ENCODE measurements at places on chromosomes 1 and 21. TPM values are rescaled to one million over a fixed set of nuclear protein-coding genes. Genes with fewer than 3 reads are reported as not detected.
A peak's percentile ranks its signal among the peaks of the same experiment; 100 is the strongest.

- no peak for DNase-seq
- H3K4me1 ChIP-seq = no peaks in the 10 kb centered on the region
- H3K27ac ChIP-seq = no peak overlapping the region
- H3K27me3 ChIP-seq = peaks cover 25% of the 10 kb centered on the region
- no peak overlapping the region for H3K4me3 ChIP-seq
Observed at GRCh38 chr1:166884971-166885370, 8.9 kb upstream of the TADA1 start.

- no peaks in the 10 kb centered on the region for H3K4me1 ChIP-seq
- no peaks in the 10 kb centered on the region for H3K27me3 ChIP-seq
- no peak overlapping the region for H3K27ac ChIP-seq
- no peak overlapping the region for H3K4me3 ChIP-seq
- no peaks in the 10 kb centered on the region for H3K36me3 ChIP-seq
Observed at GRCh38 chr1:184982002-184982954, 8.0 kb upstream of the NIBAN1 start.

PLA2G4A gene
- total RNA-seq = 4.4 TPM

DNA sequence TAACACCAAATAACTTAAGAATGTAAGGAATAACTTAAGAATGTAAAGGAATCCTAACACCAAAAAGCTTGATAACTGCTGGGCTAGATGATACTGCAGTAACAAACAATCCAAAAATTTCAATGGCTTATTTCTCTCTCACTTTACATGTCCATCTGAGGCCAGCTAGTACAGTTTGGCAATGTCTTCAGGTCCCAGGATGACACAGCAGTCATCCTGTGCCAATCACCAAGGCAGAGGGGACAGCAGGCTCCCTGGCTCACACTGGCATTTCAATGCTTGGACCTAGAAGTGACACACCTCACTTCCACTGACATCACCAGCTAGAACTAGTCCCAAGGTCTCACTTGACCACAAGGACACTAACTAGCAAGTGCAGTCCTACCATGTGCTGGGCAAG is 15.3 kb downstream of the DNAJC11 start:
- no peak overlapping the region for H3K4me3 ChIP-seq
- H3K36me3 ChIP-seq = peaks cover 2% of the 10 kb centered on the region
- H3K27me3 ChIP-seq = no peaks in the 10 kb centered on the region
- H3K4me1 ChIP-seq = peaks cover 13% of the 10 kb centered on the region

DNA sequence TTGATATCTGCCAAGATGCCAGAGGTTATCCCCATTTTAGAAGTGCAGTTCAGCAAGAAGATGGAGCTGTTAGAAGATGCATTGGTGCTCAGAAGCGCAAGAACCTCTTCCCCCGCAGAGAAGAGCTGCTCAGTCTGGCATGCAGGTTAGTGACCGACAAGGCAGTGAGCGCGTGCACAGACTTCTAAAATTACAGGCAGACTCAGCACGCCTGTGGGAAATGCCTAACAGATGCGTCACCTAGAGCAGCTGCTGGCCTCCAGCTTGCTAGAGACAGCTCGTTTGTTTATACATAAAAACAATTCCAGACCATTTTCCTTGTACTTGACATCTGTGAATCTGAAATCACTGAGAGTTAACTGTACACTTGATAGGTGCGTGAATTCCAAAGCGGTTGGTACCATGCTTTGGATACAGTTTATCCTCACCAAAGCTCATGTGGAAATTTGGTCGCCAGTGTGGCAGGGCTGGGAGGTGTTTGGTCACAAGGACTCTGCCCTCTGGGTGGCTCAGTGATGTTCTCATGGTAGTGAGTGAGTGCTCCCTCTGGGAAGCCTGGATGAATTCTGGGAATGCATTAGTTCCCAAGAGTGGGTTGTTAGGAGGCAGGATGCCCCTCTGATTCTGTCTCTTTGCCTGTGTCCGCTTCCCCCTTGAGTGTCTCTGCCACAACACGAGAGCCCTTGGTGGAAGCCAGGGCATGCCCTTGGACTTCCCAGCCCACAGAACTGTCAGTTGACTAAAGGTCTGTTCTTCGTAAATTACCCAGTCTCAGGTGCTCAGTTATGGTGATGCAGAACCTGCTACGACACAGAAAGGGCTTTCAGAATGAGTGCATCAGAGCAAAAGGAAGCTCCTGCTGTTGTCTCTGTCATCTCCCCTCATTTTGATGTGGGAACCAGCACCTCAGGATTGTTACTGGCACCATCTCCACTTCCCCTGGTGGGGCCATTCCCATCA is 24.4 kb downstream of the SNAP47 start:
- H3K27ac ChIP-seq = peak overlapping the region; percentile 48
- H3K4me3 ChIP-seq = no peak overlapping the region
- peaks cover 41% of the 10 kb centered on the region for H3K4me1 ChIP-seq
- peaks cover 19% of the 10 kb centered on the region for H3K36me3 ChIP-seq

GRCh38 chr1:87044840-87045239 is 130.4 kb downstream of the HS2ST1 start:
- H3K36me3 ChIP-seq = no peaks in the 10 kb centered on the region
- H3K4me1 ChIP-seq = no peaks in the 10 kb centered on the region
- no peak for DNase-seq
- H3K4me3 ChIP-seq = no peak overlapping the region
- H3K27ac ChIP-seq = no peak overlapping the region

DNA sequence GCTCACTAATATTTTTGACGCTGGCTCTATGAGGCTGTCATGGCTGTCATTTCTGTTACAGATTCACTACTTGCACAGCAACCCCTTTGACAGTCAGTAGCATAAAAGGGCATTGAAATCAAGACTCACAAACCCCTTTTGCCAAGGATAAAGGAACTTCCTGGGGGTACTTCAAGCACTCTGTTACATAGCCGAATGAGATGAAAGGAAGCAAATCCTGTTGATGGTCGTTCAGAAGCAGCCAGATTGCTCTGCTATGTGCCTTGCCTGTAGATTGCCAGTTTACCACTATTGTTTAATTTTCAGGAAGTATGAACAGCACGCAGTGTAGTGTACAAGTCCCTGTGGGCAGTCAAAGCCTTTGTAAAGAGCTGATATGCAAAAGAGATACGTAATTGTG is 296.2 kb downstream of the LRRIQ3 start:
- H3K27ac ChIP-seq = no peak overlapping the region
- no peak for DNase-seq
- H3K4me3 ChIP-seq = no peak overlapping the region
- H3K4me1 ChIP-seq = no peaks in the 10 kb centered on the region
- no peaks in the 10 kb centered on the region for H3K27me3 ChIP-seq

ANKRD35 gene
- total RNA-seq = 1.1 TPM

MPL gene
- total RNA-seq = not detected

DNA sequence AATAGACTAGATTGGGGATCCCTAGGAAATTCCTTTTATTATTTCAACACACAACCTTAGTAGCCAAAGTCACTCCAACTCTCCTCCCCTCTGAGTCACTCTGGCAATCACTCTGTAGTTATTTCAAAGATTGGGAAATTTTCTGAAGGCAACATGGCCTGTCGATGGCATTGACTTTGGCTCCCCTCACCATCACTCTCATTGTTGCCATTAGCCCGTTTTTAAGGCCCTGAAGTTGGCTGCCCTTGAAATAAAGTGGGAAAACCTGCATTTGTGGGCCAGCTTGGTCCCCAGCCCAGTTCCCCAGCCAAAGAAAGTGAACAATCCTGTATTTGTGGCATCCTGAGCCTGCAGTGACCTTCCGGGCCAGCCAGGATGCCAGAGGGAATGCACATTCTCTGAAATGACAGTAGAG is 52.5 kb downstream of the CDC7 start:
- no peaks in the 10 kb centered on the region for H3K27me3 ChIP-seq
- H3K4me1 ChIP-seq = peaks cover 16% of the 10 kb centered on the region
- H3K4me3 ChIP-seq = no peak overlapping the region
- H3K27ac ChIP-seq = no peak overlapping the region
- DNase-seq = peak; percentile 80

DNA sequence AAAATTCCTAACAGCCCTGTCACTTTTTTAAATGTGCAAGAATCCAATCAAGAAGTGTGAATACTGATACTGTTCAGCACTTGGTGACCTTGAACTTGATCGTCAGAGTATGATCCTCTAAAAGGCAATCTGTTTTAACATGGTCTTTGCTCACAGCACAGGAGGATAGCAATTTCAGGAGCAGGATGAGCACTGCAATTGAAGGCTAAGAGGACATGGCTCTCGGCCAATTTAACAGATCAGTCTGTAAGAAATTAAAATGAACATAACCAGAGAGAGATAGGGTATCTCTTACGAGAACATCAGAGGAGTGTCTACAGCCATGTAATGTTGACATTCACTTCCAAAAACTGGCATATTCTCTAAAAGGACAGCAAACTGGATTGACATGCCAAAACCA is 243.1 kb downstream of the LTN1 start:
- 0 out of 2 replicates have a peak, but pooled peaks cover 2% of the 10 kb centered on the region for H3K36me3 ChIP-seq
- H3K27me3 ChIP-seq = no peaks in the 10 kb centered on the region
- H3K27ac ChIP-seq = no peak overlapping the region
- no peak for DNase-seq

HS2ST1 gene
- 13.1 TPM for total RNA-seq

DNA sequence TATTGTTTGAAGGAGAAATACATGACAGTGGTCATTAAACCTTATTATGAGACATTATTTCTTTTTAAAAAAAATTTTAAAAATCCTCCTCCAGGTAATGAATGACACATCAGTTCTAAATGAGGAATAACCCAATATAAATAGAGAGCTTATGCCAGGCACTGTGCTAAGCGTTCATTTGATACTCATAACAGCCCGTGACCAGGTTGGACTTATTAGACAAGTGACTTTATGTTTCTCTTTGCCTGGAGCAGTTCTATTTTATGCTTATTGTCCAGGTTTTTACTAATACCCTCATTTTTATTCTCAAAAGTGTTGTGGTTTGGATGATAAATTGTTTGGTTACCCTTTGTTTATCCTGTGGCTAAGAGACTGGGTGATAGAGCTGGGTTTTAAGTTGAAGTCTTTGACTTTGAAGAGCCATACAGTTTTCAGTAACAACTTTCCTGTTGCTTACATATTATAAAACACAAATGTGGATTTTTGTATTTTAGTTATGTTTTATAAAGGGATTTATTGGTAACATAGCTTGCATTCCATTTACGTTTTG is 84.2 kb downstream of the RABGAP1L start:
- no peaks in the 10 kb centered on the region for H3K4me1 ChIP-seq
- no peak overlapping the region for H3K4me3 ChIP-seq
- H3K27me3 ChIP-seq = no peaks in the 10 kb centered on the region

- no peaks in the 10 kb centered on the region for H3K4me1 ChIP-seq
- no peak for DNase-seq
- H3K27ac ChIP-seq = no peak overlapping the region
- H3K4me3 ChIP-seq = no peak overlapping the region
- peaks cover 6% of the 10 kb centered on the region for H3K27me3 ChIP-seq
- H3K36me3 ChIP-seq = no peaks in the 10 kb centered on the region
Observed at GRCh38 chr1:224831501-224831900, 98.0 kb upstream of the DNAH14 start.

DNA sequence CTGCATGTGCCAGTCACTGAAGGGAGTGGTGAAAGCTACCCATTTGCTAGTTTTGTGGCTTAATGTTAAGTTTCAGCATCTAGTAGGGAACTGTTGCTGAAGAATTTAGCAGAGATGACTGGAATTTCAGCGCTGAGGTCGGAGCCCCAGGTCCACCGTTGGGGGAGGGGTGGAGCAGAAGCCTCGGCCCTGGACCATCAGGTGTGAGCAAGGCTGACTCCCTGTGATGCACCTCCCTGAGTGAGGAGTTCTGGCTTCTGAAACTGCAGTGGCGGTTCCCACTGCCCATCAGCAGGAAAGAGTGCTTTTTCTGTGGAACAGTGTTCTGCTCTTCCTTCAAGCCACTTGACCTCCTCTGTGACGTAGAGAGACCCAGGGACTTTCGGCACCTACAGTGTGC is 1.3 kb downstream of the NOS1AP start:
- DNase-seq = no peak
- no peaks in the 10 kb centered on the region for H3K4me1 ChIP-seq

DNA sequence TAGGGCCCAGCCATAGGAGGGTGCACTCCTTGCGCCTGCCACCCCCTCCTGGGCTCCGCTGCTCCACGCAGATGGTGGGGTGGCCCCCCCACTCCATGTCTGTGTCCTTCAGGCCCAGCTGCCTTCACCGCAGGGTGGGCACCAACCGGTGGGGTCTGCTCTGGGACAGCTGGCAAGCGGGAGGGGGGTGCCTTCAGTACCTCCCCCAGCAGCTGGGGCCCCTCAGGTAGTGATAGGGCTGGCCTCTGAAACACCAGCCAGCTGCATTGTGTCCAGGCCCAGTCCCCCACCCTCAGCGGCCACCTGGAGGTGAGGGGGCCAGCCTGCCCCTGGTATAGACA is 360 bp downstream of the GJC2 start:
- peak overlapping the region; percentile 74 for H3K27ac ChIP-seq
- H3K36me3 ChIP-seq = peaks cover 10% of the 10 kb centered on the region
- no peak for DNase-seq
- no peak overlapping the region for H3K4me3 ChIP-seq
- peaks cover 23% of the 10 kb centered on the region for H3K4me1 ChIP-seq

GRCh38 chr1:89934461-89934860 is 60.4 kb upstream of the ZNF326 start:
- peaks cover 3% of the 10 kb centered on the region for H3K4me1 ChIP-seq
- H3K36me3 ChIP-seq = peaks cover 11% of the 10 kb centered on the region
- no peaks in the 10 kb centered on the region for H3K27me3 ChIP-seq
- H3K27ac ChIP-seq = no peak overlapping the region

TACSTD2 gene
- not detected for total RNA-seq

DNA sequence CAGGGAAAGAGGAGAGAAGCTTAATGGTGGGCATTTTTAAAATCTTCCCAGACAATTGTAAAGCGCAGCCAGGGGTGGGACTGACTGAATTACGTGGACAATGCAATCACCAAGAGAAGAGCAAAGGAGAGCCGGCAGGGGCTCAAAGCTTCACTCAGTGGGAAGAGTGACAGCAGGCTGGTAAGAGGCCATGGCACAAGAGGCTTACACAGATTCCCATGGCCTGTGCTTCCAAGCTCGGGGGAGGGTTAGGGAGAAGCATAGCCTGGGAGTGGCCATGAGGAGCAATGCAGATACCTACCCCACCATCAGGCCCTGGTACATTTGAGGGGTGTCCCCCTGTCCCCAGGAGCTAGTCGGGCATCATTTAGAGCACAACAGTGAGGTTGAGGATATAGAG is 27.1 kb upstream of the SEC16B start:
- H3K27me3 ChIP-seq = peaks cover 3% of the 10 kb centered on the region
- no peak overlapping the region for H3K27ac ChIP-seq
- no peak for DNase-seq
- no peaks in the 10 kb centered on the region for H3K36me3 ChIP-seq
- no peak overlapping the region for H3K4me3 ChIP-seq

GRCh38 chr1:160460683-160461287 is 60.4 kb downstream of the VANGL2 start:
- H3K4me1 ChIP-seq = no peaks in the 10 kb centered on the region
- H3K36me3 ChIP-seq = no peaks in the 10 kb centered on the region
- no peak overlapping the region for H3K4me3 ChIP-seq
- DNase-seq = no peak
- H3K27ac ChIP-seq = no peak overlapping the region

S100A14 gene
- not detected for total RNA-seq

GRCh38 chr1:178871551-178872320 is 859 bp upstream of the ANGPTL1 start:
- H3K4me1 ChIP-seq = peaks cover 5% of the 10 kb centered on the region
- no peaks in the 10 kb centered on the region for H3K27me3 ChIP-seq
- no peak overlapping the region for H3K27ac ChIP-seq
- no peak for DNase-seq
- no peak overlapping the region for H3K4me3 ChIP-seq
- peaks cover 3% of the 10 kb centered on the region for H3K36me3 ChIP-seq

TBX15 gene
- total RNA-seq = not detected

GRCh38 chr1:67659229-67659628 is 25.8 kb upstream of the GADD45A start:
- no peak overlapping the region for H3K27ac ChIP-seq
- no peak for DNase-seq
- H3K4me1 ChIP-seq = no peaks in the 10 kb centered on the region
